Left ventricle myocardium inferior (tissue), 1 donor: ENCODE measurements at places on chromosomes 2 and 18. TPM values are rescaled to one million over a fixed set of nuclear protein-coding genes. Genes with fewer than 3 reads are reported as not detected.

SCLY gene
- total RNA-seq, result 10.9 TPM

SAG gene
- not detected for total RNA-seq

BBS5 gene
- total RNA-seq, result 8.4 TPM

KLHL29 gene
- total RNA-seq, result 1.1 TPM

DNA sequence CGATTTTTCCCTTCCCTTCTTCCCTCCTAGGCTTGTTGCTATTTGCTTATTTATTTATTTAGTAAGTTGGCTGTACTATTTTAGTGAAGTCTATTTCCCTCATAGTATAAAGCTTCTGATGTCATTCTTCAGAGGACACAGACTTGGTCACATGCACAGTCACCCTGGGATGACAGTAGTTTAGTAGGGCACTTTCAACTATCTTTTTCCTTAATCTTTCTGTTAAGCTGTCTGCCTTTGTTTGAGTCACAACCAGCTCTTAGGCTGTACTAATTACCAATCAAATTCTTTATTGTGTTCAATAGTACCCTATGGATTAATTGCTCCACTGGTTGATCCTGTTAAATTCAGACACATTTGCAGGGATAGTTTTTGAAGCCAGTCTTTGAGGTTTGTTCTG, 26.9 kb upstream of the RAB31 start:
- no peak for DNase-seq

GRCh38 chr2:25740810-25741381, 67.5 kb upstream of the DTNB start:
- DNase-seq, result no peak
